ENCODE measurements at places on chromosomes 2 and 18.

- DNase-seq = no peak
These were observed 894 bp downstream of the SMAD7 start for GRCh38 chr18:48949606-48950535.

DNA sequence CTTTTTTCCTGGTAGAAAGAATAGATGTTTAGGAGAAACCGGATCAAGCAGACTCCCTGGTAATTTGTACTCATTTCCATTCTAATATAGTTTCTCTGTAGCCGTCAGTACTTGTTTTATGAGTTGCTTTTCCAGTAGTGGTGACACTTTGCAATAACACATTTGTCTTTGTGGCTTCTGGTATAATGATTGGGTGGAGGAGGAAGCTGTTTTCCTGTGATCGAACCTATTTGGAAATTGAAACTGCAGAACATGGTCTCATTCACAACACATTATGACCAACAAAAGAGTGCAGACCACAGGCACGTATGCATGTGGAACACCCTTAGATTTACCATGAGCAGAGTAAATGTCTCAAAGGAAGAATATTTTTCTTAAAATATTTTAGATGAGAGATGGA is 7.6 kb upstream of the SERPINB12 start:
- no peak for DNase-seq

DNA sequence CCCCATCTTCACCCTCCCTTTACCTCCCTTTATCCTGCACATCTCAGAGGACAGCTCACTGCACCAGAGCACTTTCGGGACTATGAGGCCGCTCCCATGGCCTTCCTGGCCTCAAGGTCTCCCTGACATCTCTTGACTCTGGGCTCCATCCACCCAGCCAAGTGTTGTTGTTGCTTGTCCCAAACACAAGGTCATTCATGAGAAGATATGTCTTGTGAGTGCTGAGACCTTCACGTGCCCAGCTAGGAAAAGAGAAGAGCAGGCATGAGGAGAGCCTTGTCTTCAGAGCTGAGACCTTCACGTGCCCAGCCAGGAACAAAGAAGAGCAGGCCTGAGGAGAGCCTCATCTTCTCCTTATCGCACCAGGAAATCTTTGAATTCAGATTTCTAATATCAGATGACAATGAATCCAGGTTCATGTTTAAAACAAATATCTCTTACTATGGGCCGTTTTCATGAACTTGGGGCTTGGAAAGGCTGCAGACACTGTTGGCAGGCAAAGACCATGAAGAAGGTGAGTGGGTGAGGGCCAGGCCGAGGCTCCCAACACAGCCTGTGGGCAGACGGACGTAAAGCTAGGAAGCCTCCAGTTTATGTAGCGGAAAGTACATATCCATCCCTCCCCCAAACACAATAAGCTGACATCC is 256.1 kb downstream of the NDUFA10 start:
- no peak for DNase-seq

GRCh38 chr2:165469417-165469816 is at the start of gene CSRNP3:
Gene CSRNP3 (plus strand): TSS chr2:165469698. CDS start chr2:165595066, 125,368 bp downstream.
- DNase-seq = no peak

DNA sequence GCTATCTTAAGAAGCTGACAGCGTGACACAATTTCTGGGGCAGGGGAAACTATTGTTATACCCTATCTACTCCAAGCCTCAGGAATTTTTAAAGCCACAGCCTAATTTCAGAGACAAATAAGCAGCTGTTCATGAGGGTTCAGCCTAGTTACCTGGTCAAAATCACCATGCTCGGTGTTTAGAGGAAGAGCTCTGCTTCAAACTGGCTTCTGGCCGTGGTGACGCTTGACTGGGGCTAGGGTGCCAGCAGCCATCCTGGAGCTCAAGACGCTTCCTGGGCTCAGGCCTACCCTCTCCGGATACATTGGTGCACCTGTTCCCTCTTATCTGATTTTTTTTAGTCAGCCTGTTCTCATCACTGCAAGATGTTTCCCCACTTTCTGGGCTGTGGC is 41.7 kb downstream of the FRZB start:
- no peak for DNase-seq

DNA sequence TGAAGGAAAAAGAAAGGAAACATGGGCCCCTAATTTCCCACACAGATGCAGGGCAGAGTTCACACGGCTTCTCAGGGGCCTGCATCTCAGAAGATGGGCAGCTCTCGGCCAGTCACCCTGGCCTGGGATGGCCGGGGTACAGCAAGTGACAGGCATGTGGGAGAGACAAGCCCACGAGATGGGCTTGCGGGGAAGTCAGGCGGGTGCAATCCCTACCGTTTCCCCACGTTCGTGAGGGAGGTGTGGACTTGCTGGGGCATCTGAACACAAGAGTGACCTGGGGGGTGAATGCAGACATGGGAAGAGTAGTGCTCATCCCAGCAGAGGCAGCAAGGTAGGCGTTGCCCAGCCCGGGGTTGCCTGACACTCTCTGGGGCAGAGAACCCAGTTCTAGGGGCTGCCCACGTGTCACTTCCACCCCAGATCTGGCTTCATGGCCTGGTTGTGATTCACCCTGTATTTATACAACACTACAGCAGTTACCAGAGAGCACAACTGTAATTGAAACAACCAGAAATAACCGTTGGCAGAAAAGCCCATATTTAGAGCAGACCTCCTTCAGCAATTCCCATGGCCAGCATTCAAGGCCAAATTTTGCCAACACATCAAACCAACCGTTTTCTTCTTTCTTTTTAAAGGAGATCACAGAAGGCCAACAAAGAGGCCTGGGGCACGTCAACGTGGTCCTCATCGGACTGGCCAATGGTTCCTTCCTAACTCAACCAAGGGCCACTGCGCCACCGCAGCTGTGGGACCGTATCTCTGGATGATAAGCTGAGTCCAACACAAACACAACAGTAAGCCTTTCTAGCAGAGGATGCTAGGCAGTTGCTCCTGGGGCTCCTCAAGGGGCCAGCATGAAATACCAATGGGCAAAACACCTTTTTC is 58.4 kb downstream of the PARD6G start:
- no peak for DNase-seq

GRCh38 chr2:46171411-46171953 is 125.7 kb upstream of the EPAS1 start:
- DNase-seq = no peak

GRCh38 chr2:229126066-229126465 is 145.0 kb downstream of the PID1 start:
- no peak for DNase-seq

DNA sequence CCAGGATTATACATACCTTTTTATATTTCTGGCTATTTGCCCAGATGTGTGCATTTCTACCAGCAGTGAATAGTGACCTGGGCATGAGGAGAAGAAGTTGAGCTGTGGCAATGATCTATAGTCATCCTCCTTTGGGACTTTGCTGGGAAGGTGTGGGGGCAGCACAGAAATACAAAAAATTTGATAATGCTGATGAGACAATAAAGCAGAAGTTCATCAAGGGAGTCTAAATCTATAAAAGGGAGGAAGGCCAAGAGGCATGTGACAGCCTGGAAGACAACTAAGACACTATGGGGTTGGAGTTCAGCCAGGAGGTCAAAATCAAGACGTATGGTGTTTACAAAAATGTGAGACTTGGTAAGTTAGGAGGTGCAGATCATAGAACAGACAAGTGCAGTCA is 52.2 kb downstream of the FSHR start:
- DNase-seq = no peak

DNA sequence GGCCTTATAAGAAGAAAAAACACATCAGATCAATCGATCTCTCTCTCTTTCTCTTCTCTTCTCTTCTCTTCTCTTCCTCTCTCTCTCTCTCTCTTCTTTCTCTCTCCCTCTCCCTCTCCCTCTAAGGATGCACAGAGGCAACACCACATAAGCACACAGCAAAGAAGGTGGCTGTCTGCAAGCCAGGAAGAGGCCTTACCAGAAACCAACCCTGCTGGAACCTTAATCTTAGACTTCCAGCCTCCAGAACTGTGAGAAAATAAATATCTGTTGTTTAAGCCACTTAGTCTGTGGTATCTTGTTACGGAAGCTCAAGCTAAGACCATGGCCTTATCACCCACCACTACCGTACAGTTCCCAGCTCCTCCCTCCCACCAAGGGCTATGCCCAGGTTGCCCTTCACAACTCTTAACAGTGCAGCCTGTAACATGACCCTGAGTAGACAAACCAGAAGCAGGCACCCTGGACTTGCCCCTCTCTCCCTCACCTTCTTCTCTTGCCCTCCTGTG is 25.2 kb upstream of the TMEM237 start:
- DNase-seq = no peak

DNA sequence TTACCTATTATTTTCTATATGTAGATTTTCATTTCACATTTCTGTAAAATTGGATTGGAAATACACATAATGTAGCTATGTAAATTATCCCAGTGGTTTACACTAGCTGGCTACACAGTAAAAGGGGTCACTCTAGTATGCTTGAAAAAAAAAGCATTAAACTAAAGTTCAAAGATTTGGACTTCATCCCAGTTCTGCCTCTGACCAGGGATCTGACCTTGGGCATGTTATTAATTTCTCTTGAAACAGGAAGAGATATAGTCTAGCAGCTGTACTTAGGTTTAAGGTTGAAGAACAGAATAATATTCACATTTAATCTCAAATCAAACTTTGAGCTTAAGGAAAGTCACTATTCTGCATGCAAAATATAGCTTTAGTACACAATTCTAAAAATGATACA is 64.5 kb upstream of the RPE start:
- DNase-seq = no peak

DNA sequence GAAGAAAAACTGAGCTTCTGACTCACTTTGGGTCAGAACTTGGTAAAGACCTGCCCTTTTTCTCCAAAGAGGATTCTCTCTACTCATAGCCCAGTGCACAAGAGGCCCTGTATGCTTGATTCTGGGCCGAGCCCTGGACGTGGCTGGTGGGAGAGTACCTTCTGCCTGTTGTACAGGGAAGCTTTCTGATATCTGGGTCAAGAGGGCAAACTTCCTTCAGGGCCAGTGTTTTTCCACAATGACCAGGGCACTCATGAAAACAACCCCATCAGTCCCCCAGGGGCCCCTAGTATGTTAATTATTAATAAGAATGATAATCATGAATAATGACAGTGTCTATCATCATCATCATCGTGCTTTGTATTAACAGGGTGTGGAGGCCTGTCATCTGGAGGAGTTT is 90.0 kb downstream of the TGFA start:
- no peak for DNase-seq

- no peak for DNase-seq
These were observed 39.8 kb downstream of the TBC1D8 start for GRCh38 chr2:101111262-101111838.

GRCh38 chr2:203873921-203874631 is 6.5 kb downstream of the CTLA4 start:
- DNase-seq = no peak

- DNase-seq = no peak
These were observed 21.0 kb downstream of the CCT7 start for GRCh38 chr2:73255007-73255644.

Data from stimulated activated CD8-positive, alpha-beta memory T cell treated with anti-CD3 and anti-CD28 coated beads, Interleukin-4, amount 100 ng/mL, for 1 hour (primary cell).